Panc1 (cell line): ENCODE measurements at places on chromosomes 16 and 17.

GRCh38 chr17:72413077-72414031 is 292.5 kb downstream of the SOX9 start:
- no peak for DNase-seq

- no peak for DNase-seq
Measured at GRCh38 chr16:69840975-69841374, 78.8 kb downstream of the WWP2 start.

DNA sequence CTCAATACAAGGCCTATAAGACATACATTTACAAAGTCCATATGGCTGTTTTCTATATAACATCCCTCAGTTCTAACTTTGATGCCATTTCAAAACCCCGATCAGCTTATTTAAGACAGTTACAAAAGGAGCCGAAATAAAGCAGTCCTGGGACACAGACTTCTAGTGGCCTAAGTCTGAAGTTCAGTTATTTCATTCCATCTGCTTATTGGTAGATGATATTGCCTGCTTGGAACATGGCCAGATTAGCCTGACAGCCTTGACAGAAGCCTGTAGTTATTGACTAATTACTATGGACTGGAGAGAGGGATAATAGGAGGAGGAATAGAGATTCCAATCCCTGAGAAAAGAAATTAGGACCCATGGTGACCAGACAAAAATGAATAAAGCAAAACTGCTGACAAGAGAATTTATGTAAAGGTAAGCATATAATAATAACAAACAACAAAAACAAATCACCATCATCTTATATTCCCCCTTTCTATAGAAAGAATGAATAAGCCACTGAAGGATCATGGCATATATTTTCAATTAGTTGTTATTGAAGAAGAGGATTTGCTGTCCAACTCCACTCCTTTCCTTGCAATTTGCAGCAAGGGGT is 206.3 kb upstream of the TOM1L1 start:
- no peak for DNase-seq

- no peak for DNase-seq
Measured at GRCh38 chr16:71956486-71956885, 43.7 kb downstream of the PKD1L3 start.

DNA sequence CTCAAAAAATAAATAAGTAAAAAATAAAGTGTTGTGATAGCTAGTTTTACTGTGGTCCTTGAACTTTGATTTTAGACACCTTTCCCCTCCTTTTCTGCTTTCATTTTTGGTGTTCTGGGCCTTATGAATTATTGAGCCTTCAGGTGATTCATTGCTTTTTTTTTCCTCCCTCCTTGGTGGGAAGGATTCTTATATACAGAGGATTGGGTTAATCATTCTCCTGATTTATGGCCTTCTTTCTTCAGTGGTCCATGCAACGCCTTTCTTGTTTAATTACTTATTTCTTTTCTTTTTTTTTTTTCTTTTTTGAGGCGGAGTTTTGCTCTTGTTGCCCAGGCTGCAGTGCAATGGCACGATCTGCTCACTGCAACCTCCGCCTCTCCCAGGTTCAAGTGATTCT is 8.0 kb upstream of the MYL4 start:
- DNase-seq: no peak

DNA sequence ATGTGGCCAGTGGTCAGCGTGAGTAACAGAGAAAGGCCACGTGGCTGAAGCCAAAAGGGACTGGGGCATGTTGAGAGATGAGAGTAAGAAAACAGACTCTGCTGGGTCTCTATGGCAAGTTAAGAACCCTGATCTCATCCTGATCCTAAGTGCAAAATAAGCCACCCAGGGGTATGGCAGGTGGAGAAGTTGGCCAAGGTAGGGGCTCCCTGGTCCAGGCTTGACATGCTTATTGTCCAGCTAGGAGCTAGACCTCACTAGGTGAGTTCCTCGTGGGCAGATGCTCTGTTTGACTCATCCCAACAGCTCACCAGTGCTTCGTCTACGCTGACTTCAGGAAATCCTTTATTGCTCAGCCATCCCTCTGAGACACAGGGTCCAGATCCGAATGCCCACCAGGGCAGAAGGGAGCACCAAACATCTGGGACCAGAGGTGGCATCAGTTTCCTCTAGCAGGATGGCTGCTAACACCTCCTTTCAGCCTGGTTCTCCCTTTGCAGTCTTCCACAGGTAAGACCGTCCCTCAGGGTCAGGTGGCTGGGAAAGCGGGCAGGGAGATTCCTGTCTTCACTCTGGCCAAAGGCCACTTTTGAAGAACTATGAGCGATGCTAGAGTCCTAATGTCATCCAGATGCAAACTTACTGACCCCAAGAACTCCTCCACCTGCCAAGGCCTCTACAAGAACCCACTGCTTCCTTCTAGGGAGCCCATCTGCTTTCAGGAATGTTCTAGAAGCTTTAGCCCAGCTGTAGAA is 99.5 kb downstream of the CDYL2 start:
- no peak for DNase-seq

GRCh38 chr17:8420041-8420934 is 15.4 kb upstream of the NDEL1 start:
- DNase-seq: no peak

GRCh38 chr16:85935391-85935973 is 36.5 kb downstream of the IRF8 start:
- DNase-seq: no peak

DNA sequence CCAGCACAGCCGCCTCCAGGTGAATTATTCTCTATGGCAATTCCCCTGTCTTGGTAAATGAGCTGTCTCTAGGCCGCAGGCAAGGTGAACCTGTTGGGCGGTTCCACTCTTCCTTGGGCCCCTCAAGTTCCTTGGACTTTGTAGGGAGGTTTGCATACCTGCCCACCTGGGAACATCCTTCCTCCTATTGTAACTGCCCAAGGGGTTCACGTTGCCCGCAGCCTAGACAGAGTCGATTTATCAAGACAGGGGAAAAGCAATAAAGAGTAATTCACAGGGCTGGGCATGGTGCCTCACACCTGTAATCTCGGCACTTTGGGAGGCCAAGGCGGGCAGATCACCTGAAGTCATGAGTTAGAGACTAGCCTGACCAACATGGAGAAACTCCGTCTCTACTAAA is 122.5 kb downstream of the KCNJ18 start:
- no peak for DNase-seq

DNA sequence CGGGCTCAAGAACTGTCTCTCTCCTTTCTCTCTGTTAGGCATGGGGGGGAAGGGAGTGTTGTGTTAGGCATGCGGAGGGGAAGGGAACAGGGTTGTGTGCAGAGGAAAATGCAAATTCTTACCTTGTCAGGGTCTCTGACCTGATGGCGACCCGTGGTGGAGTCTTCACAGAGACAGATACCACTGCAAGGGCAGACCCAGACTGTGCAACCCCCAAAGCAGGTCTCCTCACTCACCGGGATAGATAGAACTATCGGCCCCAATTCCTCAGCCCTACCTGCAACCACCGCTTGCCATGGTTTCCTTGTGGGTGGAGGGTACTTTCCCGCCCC is 9.6 kb upstream of the MPP2 start:
- DNase-seq: no peak

- DNase-seq: no peak
Measured at GRCh38 chr16:12403746-12404658, 399.7 kb downstream of the CPPED1 start.

DNA sequence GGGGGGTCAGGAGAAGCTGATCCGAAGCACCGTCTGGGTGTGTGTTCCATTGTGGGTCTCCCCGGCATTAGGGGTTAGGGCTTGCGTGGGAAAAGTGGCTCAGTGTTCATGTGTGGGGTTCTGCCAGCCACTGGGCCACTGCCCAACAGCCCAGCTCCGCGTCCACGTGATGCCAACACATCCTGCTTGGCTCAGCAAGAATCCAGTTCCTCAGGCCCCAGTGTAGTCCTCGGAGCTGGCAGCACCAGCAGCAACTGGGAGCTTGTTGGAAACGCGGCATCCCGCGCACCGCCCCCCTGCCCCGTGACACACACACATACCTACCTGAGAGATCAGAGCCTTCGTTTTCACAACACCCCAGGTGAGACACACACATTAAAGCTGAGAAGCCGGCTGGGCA is 18.9 kb downstream of the LGALS9 start:
- no peak for DNase-seq

GRCh38 chr17:69516911-69517310 is 102.4 kb downstream of the MAP2K6 start:
- no peak for DNase-seq

- no peak for DNase-seq
Measured at GRCh38 chr16:47363761-47364160, 97.1 kb downstream of the ITFG1 start.

DNA sequence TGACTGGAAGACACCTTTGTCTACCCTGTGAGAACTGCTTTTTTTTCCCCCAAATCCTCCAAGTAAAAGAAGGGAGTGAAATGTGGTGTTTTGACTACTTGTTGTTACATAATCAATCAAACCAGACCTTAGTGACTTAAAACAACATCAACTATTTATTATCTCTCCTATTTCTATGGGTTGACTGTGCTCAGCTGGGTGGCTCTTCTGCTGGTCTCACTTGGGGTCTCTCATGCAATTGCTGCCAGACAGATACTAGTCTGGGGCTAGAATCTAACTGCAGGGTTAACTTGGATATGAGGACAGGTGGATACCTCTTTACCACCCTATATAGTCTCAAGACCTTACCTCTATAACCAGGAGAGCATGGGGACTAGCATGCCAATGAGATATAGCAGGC is 141.3 kb downstream of the SALL1 start:
- no peak for DNase-seq

- DNase-seq: no peak
Measured at GRCh38 chr16:30748634-30749445, 615 bp downstream of the PHKG2 start.

- no peak for DNase-seq
Measured at GRCh38 chr17:78182504-78182903, 4.3 kb downstream of the TK1 start.

DNA sequence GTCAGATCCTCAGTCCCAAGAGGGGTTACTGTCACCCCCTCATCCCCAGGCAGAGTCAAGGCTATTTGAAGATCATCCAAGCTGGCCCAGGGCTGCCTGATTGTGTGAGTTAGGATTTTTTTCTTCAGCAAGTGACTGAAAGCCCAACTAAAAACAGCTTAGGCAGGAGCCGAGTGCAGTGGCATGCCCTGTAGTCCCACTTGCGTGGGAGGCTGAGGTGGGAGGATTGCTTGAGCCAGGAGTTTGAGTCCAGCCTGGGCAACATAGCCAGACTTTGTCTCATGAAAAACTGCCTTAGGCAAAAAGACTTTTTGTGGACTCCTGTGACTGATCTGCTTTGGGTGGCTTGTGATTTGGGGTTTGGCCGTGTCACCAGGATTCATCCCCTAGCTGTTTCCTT is 19.9 kb downstream of the PGS1 start:
- no peak for DNase-seq

GRCh38 chr16:16017812-16018211 is 68.4 kb downstream of the ABCC1 start:
- DNase-seq: no peak

GRCh38 chr16:87880117-87880696 is 10.9 kb upstream of the SLC7A5 start:
- no peak for DNase-seq

DNA sequence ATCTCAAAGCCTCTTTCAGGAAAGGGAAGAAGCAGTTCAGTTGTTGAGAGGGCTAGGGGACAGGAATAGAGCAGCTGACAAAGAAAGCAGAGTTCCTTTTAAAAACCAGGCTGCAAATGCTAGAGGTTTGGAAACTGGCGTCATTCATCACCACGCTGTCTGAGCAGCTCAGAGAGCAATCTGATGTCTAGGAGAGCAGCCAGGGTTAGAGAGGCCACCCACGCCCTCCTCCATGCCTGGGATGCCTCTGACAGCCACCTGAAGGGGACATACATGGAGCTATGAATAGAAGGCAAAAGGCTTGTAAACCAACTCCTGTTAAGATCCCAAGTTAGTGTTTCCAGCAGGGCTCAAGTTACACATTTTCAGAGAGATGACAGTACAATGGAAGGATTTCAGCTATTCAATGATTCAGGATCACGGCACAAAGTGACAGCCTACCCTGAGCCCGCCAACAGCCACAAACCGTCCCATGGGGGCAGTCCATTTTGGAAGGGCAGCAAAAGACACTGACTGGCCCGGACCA is 12.4 kb downstream of the RAB5C start:
- DNase-seq: no peak

DNA sequence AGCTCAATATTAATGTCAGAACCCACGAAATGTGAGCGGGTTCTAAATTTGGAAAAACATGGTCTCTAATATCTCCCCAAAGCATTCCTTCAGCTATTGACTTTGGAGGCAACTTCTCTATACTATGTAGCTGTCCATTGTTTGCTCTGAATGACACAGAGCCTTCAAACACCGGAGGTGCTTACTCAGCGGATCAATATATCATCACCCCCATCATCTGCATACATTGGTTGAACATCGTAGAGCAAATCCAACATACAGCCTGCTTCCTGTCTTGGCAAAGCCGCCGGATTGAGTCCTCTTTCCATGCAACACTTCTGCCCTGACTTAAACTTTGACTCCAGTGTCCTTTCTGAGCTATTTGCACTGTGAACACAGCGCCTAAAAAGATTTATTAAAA is 61.3 kb downstream of the C17orf67 start:
- DNase-seq: no peak

- DNase-seq: no peak
Measured at GRCh38 chr17:67441052-67441895, 64.2 kb downstream of the PITPNC1 start.

GRCh38 chr16:89345642-89346150 is 128.2 kb downstream of the ZNF778 start:
- DNase-seq: no peak

DNA sequence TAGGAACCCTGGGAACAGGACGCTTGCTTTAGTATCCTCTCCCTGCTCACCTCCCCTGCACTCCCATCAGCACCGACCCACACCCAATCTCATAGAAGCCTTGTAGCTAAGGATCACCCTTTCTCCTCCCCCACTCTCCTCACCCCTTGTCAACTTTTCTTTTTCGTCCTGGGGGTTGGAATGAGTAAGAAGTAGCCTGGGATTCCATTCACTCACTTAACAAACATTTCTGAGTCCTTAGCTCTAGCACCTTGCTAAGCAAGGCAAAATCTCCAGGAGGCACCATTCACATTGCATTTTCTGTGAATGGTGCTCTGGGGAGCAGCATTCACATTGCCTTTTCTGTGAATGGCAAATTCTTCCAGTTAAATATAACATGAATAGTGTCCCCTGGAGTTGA is 1.1 kb upstream of the PGAP3 start:
- no peak for DNase-seq

- DNase-seq: no peak
Measured at GRCh38 chr17:31517524-31517923, 126.0 kb downstream of the RAB11FIP4 start.

- DNase-seq: no peak
Measured at GRCh38 chr17:15740570-15741120, 8.6 kb downstream of the TBC1D26 start.

GRCh38 chr17:45050481-45051059 is 862 bp downstream of the DCAKD start:
- DNase-seq: no peak

- no peak for DNase-seq
Measured at GRCh38 chr16:13351181-13351580, 449.8 kb downstream of the SHISA9 start.

DNA sequence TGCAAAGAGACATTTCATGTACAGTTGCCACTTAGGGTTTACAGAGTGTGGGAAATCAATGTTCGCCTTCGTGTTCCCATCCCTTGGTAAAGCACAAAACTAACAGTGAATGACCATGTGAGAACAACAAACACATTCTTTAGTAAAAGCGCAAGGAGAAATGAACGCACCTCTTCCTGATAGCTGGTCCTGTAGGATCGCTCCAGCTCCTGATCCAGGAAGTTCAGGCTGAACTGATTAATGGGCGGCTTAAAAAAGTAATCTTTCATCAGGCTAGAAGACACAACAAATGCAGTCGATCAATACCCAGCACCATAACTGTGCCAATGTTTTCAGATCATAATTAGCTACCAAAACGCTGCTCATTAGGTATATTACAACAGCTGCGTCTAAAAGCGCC is 108.3 kb upstream of the CREBBP start:
- DNase-seq: no peak
